Activated T-helper 1 cell treated with anti-CD3 and anti-CD28 coated beads, Interleukin-2, amount 50 U/mL, for 16 hours (primary cell): ENCODE measurements at places on chromosomes 6 and 20.

DNA sequence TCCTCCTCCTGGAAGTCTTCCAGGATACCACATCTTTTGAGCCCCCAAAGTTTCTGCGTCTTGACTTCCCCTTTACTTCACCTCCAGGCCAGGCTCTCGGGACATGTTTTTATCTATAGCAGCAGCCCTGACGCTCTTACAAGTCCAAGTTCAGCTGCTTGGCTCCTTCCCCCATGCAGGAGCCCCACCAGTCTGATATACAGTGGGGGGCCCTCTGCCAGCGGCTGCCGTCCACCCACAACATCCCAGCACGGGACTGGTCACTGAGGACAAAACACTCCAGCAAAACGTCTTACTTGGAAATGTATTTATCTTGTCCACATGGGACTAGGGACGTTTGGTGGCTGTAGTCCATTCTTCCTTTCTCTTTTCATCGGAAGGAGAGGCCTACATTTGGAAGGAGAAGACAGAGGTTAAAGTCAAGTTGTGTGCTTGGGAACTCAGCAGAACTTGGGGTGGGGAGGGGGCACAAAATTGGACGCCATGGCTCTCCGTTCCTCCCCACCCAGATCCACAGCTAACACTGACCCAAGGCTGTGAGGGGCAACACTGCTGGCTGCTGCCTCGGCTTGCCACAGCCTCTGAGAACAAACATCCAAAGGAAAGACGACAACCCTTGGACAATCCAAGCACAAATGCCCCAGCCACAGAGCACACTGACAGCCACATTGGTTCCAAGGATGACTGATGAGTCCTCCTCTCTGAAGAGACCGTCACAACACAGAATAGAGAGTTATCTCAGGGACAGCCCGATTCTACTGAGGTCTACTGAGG, 79.2 kb downstream of the PRND start:
- no peak for DNase-seq

GRCh38 chr20:51042064-51042463, 19.2 kb upstream of the KCNG1 start:
- DNase-seq, result no peak

- no peak for DNase-seq
These were observed at the start of gene SMOC2 for GRCh38 chr6:168440520-168441433. TSS of gene SMOC2 (plus strand) at chr6:168441184. CDS start at chr6:168441371, 187 bp downstream.

DNA sequence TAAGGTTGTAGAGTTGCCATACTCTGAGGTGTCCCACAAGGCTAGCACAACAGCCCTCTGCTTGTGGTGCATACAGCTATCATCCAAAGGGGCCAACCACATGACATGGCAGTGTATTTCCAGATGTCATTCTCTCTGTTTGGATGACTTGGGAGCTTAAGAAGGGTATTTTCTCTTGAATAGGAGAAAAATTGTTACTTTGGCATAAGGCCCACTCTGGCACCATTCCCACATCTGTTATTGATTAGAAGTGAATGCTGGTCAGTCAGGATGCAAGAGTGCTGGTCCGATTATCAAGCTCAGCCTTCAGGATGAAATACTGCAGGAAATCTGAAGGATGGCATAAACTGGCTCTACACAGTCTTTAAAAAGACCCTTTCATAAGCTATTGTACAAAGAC, 83.6 kb upstream of the C20orf144 start:
- DNase-seq, result no peak

- no peak for DNase-seq
These were observed 50.5 kb upstream of the ENPP5 start for GRCh38 chr6:46221222-46221793.

DNA sequence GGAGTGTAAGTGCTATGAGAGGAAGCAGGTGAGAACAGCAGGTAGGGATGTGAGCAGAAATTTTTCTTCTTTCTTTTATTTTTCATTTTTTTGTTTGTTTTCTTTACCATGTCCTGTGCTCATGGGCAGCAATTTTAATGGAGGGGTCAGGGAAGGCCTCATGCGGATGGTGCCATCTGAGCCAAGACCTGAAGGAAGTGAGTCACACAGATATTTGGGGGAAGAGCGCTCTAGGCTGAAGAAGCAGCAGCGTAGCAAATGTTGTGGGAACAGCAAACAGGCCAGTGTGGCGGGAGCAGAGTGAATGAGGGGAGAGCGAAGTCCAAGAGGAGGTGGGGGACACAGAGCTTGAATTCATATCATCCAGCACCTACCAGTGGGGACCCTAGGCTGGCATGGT, 12.7 kb downstream of the SPDEF start:
- DNase-seq, result no peak

DNA sequence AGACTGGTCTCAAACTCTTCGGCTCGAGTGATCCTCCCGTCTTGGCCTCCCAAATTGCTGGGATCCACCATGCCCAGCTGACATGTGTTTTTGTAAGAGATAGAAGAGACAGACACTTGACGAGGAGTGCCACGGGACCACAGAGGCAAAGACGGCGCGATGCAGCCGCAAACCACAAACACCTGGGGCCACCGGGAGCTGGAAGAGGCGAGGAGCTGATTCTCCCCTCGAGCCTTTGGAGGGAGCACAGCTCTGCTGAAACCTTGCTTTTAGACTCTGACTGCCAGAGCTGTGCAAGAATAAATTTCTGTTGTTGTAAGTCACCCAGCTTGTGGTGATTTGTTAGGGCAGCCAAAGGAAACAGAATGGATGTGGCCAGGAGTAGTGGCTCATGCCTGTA, 46.9 kb downstream of the TFAP2C start:
- no peak for DNase-seq

DNA sequence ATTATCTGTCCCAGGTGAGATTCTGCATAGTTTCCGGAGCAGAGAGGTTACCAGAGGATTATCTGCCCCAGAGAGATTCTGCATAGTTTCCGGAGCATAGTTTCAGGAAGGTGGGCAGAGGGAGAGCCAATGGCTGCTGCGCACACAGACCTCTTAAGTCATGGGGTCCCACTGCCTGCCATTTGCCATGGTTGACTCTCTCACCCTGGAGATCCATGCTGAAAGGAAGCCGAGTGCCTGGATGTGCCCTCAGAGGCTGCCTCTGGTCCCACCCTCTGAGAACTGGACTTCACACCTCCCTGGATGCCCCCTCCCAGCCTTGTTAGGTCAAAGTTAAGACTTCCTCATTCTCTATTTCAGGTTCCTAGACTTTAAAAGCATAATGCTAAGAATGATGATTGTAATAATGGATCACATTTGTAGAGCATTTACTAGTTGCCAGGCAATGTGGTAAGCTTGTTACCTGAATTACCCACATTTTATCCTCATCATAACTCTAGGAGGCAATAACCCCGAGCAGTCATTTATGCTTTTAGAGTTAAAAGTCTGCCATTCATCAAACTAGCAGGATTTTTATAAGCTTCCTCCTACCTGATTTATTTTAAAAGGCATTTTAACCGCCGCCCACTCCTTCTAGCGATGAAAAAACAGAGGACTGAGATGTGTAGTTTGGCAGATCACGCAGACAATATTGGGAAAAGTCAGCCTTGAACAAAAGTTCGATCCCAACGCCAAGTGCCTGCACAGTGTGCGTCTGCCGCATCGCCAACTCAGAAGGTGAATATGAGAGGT, 11.9 kb downstream of the SERPINB9 start:
- no peak for DNase-seq

DNA sequence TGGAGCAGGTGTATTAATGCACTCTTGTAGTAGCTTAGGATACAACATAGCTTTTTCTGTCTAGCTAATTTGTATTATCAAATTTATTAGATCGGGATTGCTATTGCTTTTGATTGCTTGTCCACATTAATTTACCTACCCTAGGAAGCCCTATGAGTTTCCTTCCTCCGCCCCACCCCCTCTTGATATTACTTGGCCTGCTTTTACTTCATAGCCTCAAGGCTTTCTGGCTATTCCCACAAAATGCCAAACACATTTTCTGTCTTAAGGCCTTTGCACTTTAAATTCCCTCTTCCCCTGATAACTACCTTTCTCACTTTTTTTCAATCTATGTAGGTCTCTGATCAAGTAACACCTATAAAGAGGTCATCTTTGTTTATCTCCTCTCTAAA, 99.1 kb upstream of the PRSS16 start:
- DNase-seq, result no peak

- DNase-seq, result no peak
These were observed 47.8 kb downstream of the PSMB1 start for GRCh38 chr6:170505306-170505705.

DNA sequence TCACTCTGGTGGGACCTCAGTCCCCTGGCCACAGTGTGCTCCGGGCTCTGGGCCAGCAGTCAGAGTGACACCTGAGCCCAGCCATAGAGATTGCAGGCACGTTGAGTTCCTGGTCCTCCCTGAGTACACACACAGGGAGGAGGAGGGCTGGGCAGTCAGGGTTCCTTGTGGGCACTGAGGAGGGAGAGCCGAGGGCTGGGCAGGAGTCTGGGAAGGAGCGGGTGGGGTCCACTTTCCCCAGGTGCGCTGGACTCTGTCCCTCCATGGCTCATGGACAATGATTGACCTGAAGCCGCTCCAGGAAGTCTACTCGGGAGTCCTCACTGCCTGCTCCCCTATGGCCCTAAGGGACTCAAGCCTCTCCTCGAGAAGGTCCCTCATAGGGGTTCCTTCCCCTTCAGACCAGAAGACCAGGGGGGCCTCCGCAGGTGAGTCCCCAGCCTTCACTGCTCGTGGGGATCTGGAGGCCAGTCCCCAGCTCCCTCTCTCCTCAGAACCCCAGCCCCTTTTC, 1.1 kb downstream of the SLC44A4 start:
- DNase-seq, result no peak

DNA sequence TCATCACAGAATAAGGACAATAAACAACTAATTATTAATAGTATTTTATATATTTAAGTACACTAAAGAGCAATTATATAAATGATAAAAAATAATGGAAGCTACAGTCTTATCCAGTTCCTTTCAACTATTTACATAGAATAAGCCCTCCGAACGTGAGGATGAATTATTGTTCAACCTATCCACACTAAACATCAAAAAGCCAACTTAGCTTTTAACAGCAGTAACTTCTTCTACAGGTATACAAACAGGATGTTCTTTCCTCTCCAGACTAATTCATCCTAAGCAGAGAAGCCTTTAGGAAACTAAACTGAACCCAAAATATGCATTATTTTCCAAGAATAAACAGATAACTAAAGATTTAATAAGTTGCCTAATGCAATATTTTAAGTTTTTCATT, 2.3 kb downstream of the FKBP5 start:
- no peak for DNase-seq

GRCh38 chr6:154791556-154792317, 58.5 kb downstream of the SCAF8 start:
- no peak for DNase-seq

- DNase-seq, result no peak
These were observed 34.2 kb upstream of the ZNF337 start for GRCh38 chr20:25730862-25731261.

GRCh38 chr6:99151634-99152346, 197.7 kb downstream of the FAXC start:
- DNase-seq, result no peak

DNA sequence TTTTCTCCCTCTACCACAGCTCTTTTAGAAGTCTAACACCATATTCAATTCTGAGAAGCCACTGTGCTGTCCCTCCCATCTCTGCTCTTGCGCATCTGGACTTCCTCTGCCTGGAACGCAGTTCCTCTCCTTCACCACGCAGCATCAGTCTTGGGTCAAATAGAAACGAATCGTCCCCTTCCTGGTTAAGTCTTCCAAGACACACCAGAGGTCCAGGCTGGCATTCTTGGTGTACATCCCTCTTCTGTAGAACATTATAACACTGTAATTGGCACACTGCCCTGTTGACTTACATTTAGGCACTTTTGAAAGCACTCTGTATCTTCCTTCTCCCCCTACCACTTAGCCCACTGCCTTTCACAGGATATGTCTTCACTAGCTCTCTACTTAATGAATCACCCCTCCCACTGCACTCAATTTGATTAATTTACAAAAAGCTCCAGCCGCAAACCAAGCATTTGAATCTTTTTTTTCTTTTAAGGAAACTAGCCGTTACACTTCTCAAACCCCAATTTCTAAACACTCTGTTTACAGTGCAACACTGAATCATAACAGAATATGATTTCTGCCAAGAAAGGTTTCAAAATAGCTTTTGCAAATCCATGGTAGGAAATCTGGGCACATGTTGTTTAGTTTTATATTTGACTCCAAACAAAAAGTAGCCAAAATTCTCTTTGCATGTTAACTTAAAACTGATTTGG, 140.8 kb upstream of the CARMIL1 start:
- peak; percentile 42 for DNase-seq

GRCh38 chr6:69880601-69881000, 14.2 kb downstream of the COL19A1 start:
- no peak for DNase-seq

DNA sequence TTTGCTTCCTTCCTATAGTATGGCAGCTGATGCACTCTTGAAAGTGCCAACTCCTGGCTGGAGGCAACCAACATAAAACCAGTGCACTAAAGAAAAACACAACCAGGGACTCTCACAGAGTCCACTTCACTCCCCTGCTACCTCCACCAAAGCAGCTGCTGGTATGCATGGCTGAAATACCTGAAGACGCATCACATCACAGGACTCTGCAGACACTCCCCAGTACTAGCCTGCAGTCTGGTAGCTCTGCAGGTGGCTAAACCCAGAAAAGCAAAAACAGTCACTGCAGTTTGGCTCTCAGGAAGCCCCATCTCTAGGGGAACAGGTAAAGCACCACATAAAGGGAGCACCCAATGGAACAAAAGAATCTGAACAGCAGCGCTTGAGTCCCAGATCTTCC, 473.0 kb upstream of the SPTLC3 start:
- no peak for DNase-seq

DNA sequence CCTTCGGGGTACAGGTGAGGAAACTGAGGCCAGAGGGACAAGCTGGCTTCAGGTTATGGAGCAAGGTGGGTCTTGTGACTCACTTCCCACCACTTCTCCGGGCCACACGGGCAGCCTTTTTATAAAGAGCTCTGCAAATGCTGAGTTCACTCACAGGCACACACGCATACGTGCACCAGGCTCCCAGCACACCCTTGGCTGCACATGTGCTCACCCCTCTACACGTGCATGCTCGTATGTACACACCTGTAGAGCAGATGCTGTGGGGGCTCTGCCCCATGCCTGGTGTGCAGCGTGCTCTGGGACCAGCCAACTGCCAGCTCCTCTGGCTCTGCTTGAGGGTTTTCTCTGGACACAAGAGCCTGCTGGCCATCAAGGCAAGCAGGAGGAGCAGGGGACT, 29.1 kb downstream of the VSTM2L start:
- DNase-seq, result no peak
